Activated T-cell treated with anti-CD3 and anti-CD28 coated beads, Interleukin-2, amount 50 U/mL, for 72 hours (primary cell): ENCODE measurements at places on chromosomes 3 and 15. TPM values are rescaled to one million over a fixed set of nuclear protein-coding genes. Genes with fewer than 3 reads are reported as not detected.

GRCh38 chr15:73493922-73494321, 51.0 kb downstream of the REC114 start:
- H3K4me1 ChIP-seq = no peaks in the 10 kb centered on the region
- H3K27me3 ChIP-seq = peaks cover 11% of the 10 kb centered on the region
- no peak for DNase-seq

DNA sequence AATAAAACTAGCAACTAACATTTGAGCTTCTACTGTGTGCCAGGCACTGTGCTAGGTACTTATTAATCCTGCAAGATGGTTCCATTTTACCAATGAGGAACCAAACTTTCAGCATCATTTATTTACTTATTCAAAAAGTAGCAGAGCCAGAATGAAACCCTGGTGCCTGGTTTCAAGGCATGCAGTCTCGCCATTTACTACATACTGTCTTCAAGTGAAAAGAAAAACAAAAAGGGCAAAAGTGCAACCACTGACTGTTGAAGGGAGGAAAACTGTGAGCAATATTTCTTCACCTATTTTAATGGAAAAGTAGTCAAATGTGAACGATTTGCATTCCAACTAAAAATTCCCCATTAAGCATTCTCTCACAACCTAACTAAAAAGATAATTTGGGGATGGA, 8.7 kb downstream of the DCUN1D1 start:
- H3K36me3 ChIP-seq = no peaks in the 10 kb centered on the region
- H3K4me3 ChIP-seq = no peak overlapping the region
- no peak for DNase-seq
- H3K27me3 ChIP-seq = no peaks in the 10 kb centered on the region
- no peak overlapping the region for H3K27ac ChIP-seq

DNA sequence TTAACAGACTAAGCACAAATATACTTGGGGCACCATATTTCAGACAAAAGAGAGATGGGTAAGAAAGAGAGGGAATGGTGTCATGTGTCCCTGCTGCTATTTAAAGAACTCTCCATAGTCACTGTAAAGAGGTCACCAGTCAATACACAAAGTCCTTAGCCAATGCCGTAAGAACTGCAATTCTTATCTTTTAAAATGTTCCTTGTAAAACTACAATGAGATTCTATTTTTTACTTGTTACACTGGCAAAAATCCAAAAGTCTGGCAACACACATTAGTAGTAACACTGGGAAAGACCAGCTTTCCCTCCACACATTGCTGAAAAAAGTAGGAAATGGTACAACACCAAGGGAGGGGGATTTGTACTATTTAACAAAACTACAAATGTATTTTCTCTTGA, 189.4 kb downstream of the TBC1D5 start:
- H3K27ac ChIP-seq = no peak overlapping the region
- H3K4me3 ChIP-seq = no peak overlapping the region
- H3K36me3 ChIP-seq = no peaks in the 10 kb centered on the region

DNA sequence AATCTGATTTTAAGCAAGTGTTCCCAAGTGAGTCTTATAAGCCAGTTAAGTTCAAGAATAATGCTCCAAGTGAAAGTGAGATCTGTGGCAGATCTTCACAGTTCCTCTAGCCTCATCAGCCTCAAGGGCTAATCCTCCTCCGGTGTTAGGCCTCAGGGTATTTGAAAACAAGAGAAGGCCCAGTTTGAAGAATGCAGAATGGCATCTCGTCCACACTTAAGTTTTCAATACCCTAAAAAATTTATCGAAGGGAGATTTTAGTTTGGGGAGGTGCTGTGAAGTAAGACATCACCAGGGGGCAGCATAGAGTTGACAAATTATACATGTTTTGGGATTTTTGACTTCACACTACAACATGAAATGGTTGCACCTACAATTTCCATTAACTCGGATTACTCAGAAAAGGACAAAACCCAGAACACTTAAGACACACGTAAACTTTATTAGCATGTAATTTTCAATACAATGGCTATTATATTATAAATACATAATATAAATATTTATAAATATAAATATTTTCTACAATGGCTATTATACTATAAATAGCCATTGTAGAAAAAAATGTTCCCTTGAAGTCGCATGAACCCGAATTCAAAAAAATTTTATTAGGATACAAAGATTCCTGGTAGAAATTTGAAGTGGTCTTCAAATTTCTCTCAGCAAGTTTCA, 2.3 kb upstream of the TMEM266 start:
- peak overlapping the region; percentile 5 for H3K4me3 ChIP-seq
- H3K4me1 ChIP-seq = peaks cover 34% of the 10 kb centered on the region
- H3K36me3 ChIP-seq = no peaks in the 10 kb centered on the region
- peak; percentile 54 for DNase-seq
- no peak overlapping the region for H3K27ac ChIP-seq
- peaks cover 53% of the 10 kb centered on the region for H3K27me3 ChIP-seq

DNA sequence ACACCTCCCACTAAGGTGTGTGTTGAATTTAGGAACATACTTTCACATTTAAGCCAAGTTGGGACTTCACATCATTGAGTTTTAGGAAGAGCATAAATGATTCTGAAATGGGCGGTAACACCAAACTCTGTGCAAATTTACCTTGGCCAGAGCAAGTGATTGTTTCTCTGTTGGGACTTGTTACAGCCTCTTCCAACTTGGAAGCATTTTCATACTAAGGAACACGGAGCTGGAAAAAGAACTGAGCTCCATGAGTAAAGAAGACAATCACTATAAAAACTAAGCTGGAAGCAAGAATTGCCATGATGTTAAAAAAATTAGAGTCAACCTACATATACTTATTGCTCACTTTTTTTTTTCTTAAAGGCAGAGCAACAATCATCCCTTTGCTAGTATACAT, 371.3 kb downstream of the ERC2 start:
- no peak for DNase-seq
- peaks cover 9% of the 10 kb centered on the region for H3K27me3 ChIP-seq
- no peak overlapping the region for H3K4me3 ChIP-seq
- H3K27ac ChIP-seq = no peak overlapping the region
- H3K36me3 ChIP-seq = no peaks in the 10 kb centered on the region

- no peaks in the 10 kb centered on the region for H3K27me3 ChIP-seq
- H3K4me3 ChIP-seq = no peak overlapping the region
- H3K4me1 ChIP-seq = no peaks in the 10 kb centered on the region
- no peak overlapping the region for H3K27ac ChIP-seq
- no peak for DNase-seq
Measured at GRCh38 chr3:7692866-7693265, 808.8 kb upstream of the LMCD1 start.

GRCh38 chr3:193805448-193805847, 212.4 kb downstream of the OPA1 start:
- no peak for DNase-seq
- H3K4me3 ChIP-seq = no peak overlapping the region
- no peaks in the 10 kb centered on the region for H3K4me1 ChIP-seq
- H3K36me3 ChIP-seq = no peaks in the 10 kb centered on the region
- no peak overlapping the region for H3K27ac ChIP-seq

DNA sequence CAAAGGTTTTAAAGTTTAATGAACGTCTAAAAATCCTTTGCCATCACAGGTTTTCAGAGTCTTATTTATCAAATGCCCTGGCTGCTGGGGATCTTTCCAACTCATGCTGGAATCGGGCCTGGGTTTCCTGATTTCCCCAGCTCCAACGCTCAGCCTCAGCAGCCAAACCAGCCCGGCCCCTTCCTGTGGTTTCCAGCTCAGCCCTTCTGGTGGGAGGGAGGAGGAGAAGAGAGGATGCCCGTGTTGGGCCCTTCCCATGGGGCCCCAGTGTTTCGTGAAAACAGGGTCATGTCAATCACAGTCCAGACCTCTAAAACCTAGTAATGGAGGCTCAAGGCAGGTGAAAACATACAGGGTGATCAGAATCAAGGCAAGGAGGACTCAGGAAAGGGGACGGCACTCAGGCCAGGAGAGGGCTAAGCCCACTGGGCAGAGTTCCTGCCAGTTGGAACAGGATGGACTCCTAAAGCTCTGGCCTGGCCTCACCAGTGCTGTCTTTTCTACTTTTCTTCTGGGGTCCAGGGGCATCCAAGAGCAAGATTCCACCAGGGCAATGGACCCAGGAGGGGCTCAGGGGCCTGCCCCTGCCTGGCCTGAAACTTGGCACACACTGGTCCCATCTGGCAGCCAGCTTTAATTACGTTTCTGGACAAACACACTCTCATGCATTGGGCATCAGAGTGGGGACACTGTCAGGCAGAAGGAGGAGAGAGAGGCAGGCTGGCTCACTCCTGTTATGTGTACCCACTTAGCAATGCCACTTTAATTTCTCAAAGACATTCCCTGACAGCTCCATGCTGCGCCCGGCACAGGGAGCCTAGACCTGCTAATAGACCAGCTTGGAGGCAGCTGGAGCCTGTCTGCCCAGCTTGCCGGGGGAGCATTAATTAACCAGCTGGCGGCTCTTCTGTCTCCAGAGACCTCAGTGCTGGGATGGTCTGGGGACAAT, 194.6 kb downstream of the FAM43A start:
- H3K4me3 ChIP-seq = no peak overlapping the region
- no peak for DNase-seq
- H3K4me1 ChIP-seq = peaks cover 15% of the 10 kb centered on the region

GRCh38 chr3:403826-404225, 207.3 kb downstream of the CHL1 start:
- no peak overlapping the region for H3K27ac ChIP-seq
- no peaks in the 10 kb centered on the region for H3K36me3 ChIP-seq
- DNase-seq = no peak
- H3K4me1 ChIP-seq = no peaks in the 10 kb centered on the region

DNA sequence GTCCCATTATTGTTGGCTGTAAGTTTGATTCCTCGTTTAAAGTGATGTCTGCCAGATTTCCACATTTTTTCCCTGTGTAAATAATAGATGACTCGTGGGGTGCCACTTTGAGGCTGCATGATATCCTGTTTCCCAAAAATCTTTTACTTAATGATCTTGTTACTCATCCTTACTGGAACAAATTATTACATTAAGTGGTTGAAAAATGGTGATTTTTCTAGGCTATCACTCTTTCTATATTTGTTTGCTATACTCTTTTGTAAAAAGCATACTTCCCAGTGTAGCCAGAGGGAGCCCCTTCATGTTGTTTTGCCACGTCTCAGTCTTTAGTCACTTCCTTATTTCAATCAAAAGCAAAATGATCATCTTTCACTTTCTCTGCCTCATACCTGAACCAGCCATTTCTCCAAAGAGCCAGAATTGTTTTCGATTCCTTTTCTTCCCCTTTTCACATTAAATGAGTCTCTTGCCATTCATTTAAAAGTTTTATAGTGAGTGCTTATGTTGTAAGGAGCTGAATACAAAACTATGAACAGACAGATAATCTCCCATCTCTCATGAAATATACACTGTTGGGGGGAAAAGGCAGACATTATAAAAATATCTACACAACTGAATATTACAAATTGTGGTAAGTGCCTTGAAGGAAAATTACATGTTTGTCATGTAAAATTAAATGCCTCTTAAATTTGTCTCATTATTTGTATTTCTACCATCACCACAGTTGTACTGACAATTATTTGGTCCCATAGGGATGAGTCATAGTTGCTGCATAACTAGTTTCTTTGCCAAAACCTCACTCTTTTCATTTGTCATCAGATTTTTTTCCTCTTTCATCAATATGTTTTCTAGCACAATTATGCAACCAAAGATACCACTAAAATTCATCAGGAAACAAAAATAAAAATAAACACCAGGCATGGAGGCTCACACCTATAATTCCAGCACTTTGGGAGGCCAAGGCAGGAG, 41.5 kb downstream of the ADGRG7 start:
- no peaks in the 10 kb centered on the region for H3K36me3 ChIP-seq
- peak; percentile 28 for DNase-seq
- peaks cover 6% of the 10 kb centered on the region for H3K27me3 ChIP-seq
- peak overlapping the region; percentile 84 for H3K27ac ChIP-seq

DNA sequence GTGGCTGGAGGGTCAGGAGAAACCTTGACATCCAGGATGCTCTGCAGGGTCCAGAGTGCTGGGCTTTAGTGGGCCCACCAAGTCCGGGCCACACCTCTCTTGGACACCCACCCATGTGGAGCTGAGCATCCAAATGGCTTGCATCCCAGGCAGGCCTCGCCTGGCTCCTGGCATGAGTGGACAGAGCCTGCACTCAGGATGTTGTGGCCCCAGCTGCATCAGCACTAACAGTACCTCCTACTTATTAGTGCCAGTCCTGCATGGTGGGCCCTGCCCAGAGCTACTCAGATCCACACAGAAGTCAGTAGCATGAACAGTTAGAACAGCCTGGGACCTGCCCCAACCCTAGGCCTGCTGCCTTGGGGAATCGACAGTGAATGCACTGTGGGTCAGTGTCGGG, 42.2 kb upstream of the MRPS22 start:
- no peak overlapping the region for H3K27ac ChIP-seq
- H3K36me3 ChIP-seq = no peaks in the 10 kb centered on the region
- peaks cover 10% of the 10 kb centered on the region for H3K27me3 ChIP-seq
- H3K4me1 ChIP-seq = peaks cover 8% of the 10 kb centered on the region

- no peak overlapping the region for H3K4me3 ChIP-seq
- H3K4me1 ChIP-seq = no peaks in the 10 kb centered on the region
- H3K36me3 ChIP-seq = no peaks in the 10 kb centered on the region
- no peaks in the 10 kb centered on the region for H3K27me3 ChIP-seq
- DNase-seq = no peak
- no peak overlapping the region for H3K27ac ChIP-seq
Measured at GRCh38 chr3:65729973-65730372, 308.7 kb downstream of the MAGI1 start.

- peaks cover 12% of the 10 kb centered on the region for H3K27me3 ChIP-seq
- DNase-seq = no peak
- H3K36me3 ChIP-seq = no peaks in the 10 kb centered on the region
- H3K4me3 ChIP-seq = no peak overlapping the region
- H3K4me1 ChIP-seq = peaks cover 6% of the 10 kb centered on the region
Measured at GRCh38 chr3:191236646-191237045, 37.6 kb downstream of the OSTN start.

DNA sequence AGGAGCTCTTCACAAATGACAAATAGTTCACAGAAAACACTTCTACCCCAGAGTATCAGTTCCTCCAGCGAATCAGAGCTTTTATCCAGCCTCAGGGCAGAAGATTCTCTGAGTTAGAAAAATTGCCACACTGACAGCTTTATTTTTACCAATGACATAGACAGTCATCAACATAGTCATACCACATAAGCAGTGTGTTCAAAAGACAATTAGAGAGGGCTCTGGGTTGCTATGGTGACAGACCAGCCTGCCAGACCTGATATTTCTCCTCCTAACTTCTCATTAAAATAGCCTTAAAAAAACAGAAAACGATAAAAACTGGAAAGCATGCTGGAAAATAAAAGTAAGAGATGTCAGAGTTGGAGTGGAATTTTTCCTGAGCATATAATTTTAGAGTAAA, 45.9 kb upstream of the COL6A5 start:
- H3K4me1 ChIP-seq = no peaks in the 10 kb centered on the region
- H3K27me3 ChIP-seq = peaks cover 7% of the 10 kb centered on the region
- no peak overlapping the region for H3K4me3 ChIP-seq
- H3K36me3 ChIP-seq = no peaks in the 10 kb centered on the region

- H3K27me3 ChIP-seq = no peaks in the 10 kb centered on the region
- H3K36me3 ChIP-seq = peaks cover 1% of the 10 kb centered on the region
- no peaks in the 10 kb centered on the region for H3K4me1 ChIP-seq
- no peak overlapping the region for H3K27ac ChIP-seq
- H3K4me3 ChIP-seq = no peak overlapping the region
Measured at GRCh38 chr3:23591374-23591773, 214.4 kb upstream of the UBE2E1 start.

MYNN gene
- 16.2 TPM for total RNA-seq

RYR3 gene
- total RNA-seq = not detected

DNAH12 gene
- total RNA-seq = 0.26 TPM

LRRIQ4 gene
- 0.22 TPM for total RNA-seq

LIPH gene
- total RNA-seq = 0.19 TPM

ITIH4 gene
- total RNA-seq = 21.8 TPM

RTP3 gene
- not detected for total RNA-seq

CD96 gene
- total RNA-seq = 88.9 TPM

PARP15 gene
- total RNA-seq = 23.7 TPM

ST8SIA2 gene
- not detected for total RNA-seq
